Body of pancreas (tissue), 4 donors: ENCODE measurements at places on chromosomes 6 and 20. TPM values are rescaled to one million over a fixed set of nuclear protein-coding genes. Genes with fewer than 3 reads are reported as not detected.
A peak's percentile ranks its signal among the peaks of the same experiment; 100 is the strongest.

- no peak for DNase-seq
These were observed 60.1 kb upstream of the MAP3K7 start for GRCh38 chr6:90646940-90647339.

Gene CCR6
- total RNA-seq = not detected

Gene PTK7
- 26.4 TPM for total RNA-seq

DNA sequence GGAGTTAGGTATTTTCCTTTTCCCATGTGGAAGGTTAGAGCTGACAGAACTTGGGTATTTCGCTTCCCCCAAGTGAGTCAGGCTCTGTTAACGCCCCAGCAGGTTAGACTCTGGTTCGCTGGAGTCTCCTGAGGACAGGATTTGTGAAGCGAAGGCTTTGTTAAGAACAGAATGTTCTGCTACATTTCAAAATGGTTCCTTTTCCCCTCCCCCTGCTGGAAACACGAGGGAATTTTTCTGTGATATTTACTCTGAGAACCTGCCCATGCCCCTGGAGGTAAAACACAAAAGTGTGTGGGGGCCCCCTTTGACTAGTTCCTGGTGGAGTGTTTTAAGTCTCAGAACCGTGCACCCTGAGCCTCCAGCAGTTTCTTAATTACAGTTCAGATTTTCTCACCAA is 731.4 kb upstream of the CITED2 start:
- DNase-seq = peak; percentile 9

GRCh38 chr20:53220482-53221307 is 248.5 kb downstream of the TSHZ2 start:
- no peak for DNase-seq

Gene CTSZ
- total RNA-seq = 54.1 TPM

- DNase-seq = no peak
These were observed 65.3 kb downstream of the NRSN1 start for GRCh38 chr6:24191346-24191745.

- DNase-seq = no peak
These were observed 56.0 kb downstream of the APCDD1L start for GRCh38 chr20:58459058-58459750.

Gene SIRPB2
- 2.3 TPM for total RNA-seq

Gene CASS4
- total RNA-seq = 0.52 TPM

Gene C6orf15
- total RNA-seq = not detected

DNA sequence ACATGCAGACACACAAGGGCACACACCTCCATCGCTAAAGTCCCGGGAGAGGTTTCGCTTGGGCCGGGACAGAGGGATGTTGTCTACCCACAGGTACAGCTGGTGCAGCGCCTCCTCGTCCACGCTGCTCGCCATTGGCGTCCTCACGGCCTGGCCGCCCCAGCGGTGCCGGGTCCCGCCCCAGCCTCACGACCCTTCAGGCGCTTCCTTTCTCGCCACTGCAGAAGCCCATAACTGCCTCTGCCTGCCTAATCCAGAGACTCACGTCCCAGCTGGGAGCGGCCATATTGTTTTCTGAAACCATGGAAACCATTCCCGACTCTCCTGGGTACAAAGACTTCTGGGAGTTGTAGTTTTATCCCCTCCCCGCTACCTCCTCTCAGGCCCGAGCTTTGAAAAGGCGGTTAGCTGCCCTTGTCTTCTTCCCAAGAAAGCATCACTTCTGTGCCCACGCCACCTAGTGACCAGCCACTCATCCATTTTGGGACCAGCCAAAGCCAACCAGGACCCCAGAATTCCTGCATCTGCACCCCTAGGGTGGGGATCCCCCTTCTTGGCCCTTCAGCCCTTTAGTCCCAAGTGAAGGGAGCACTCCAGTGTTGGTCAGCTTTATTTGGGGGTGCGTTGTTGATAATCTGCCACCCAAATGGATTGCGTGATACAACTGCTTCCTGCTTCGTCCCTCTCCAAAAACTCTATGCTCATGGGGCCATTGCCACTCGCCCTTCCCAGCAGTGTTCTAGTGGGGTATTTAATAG is at the start of gene SPEF1:
TSS of gene SPEF1 (minus strand) at position 296 of the 758 bp plus-strand sequence. CDS start at position 135, 161 bp downstream.
- DNase-seq = peak; percentile 86

- DNase-seq = no peak
These were observed 73.0 kb downstream of the SERAC1 start for GRCh38 chr6:158095031-158095430.
